T-helper 2 cell treated with Interferon-gamma antibody and Interleukin-4, amounts not matched to agents 100 ng/mL and 5 ng/mL, for 36 hours (primary cell): ENCODE measurements at places on chromosomes 6 and 20. TPM values are rescaled to one million over a fixed set of nuclear protein-coding genes. Genes with fewer than 3 reads are reported as not detected.

The SLA2 gene
- total RNA-seq, result 68.9 and 72.1 TPM in 2 replicates

The FBXL4 gene
- 11.6 and 12.0 TPM in 2 replicates for total RNA-seq

The HCRTR2 gene
- total RNA-seq, result not detected in 2 replicates

The NECAB3 gene
- 34.1 and 35.1 TPM in 2 replicates for total RNA-seq

The NRSN1 gene
- total RNA-seq, result not detected in 2 replicates

The HEBP2 gene
- 27.2 and 29.4 TPM in 2 replicates for total RNA-seq

The ACTL10 gene
- 2.9 and 3.0 TPM in 2 replicates for total RNA-seq

The BANF2 gene
- not detected in 2 replicates for total RNA-seq

The CFAP206 gene
- total RNA-seq, result 0.07 TPM in 1 of 2 replicates, not detected in the other

The SLC22A3 gene
- total RNA-seq, result not detected in 2 replicates

The SLC22A16 gene
- 0.18 TPM in 1 of 2 replicates, not detected in the other for total RNA-seq

The TPX2 gene
- total RNA-seq, result 117 and 119 TPM in 2 replicates

The LY6G5B gene
- total RNA-seq, result 27.9 and 32.1 TPM in 2 replicates
